NCI-H187 treated with DMSO at 0.1 percent for 48 hours (cell line): ENCODE measurements at places on chromosomes 12 and 14.
A peak's percentile ranks its signal among the peaks of the same experiment; 100 is the strongest.

DNA sequence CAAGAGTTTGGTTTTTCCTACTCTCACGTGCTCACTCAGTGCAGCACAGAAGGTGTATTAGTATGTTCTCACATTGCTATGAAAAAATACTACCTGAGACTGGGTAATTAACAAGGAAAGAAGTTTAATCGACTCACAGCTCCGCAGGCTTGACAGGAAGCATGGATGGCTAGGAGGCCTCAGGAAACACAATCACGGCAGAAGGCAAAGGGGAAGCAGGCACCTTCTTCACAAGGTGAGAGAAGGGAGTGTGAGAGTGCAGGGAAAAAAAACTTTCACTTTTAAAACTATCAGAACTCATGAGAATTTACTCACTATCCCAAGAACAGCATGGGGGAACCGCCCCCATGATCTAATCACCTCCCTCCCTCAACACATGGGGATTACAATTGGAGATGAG is 185.8 kb upstream of the TMPO start:
- no peak for DNase-seq

DNA sequence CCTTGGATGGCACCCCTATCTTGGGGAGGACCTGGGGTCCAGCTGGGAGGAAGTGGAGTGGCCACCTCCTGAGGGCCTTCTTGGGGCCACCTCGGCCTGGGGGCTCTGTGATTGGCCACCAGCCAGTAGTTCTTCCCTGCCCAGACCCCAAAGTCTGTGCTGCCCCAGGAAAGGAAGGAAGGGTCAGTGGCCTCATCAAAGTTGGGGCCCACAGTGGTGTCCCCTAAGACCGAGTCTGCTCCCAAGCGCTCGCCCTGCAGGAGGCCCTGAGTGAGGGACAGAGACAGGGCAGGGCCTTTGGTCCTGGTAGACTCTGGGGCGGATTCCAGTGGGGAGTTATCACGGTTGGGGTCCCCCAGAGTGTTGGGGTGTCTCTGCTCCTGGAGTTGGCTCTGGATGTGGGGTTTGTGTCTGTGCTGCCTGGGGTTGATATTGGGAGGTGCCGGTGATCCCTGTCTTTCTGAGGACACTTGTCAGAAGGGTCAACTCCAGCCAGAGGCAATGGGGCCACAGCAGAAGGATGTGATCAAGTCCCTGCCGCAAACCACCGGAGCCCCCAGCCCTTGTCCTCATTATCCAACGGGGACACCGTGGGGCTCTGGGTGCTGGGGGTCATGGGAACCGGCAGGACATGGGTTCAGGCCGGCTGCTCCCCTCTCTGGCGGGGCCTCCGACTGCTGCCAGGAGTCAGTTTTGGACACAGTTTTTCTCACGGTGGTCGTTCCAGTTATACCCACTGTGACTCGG is 364.3 kb downstream of the TMEM121 start:
- DNase-seq = no peak

DNA sequence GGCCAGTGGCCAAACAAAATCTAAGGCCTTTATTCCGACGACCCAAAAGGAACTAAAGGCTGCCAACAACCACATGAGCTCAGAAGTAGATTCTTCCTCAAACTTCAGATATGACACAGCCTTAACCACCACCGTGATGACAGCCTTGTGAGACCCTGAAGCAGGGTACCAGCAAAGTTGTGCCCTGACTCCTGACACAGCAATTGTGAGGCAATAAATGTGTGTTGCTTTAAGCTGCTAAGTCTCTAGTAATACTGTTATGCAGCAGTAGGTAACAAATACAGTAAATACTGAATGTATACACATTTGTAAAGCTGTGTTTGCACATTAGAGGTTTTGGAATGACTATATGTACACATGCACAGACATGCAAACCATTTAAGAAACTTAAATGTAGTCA is 10.7 kb upstream of the SLC6A13 start:
- no peak for DNase-seq

- no peak for DNase-seq
Observed at GRCh38 chr14:34064349-34064748, 113.5 kb upstream of the EGLN3 start.

- no peak for DNase-seq
Observed at GRCh38 chr12:41190338-41190737, 2.2 kb downstream of the PDZRN4 start.

GRCh38 chr14:39157491-39157890 is 12.6 kb downstream of the TRAPPC6B start:
- no peak for DNase-seq

DNA sequence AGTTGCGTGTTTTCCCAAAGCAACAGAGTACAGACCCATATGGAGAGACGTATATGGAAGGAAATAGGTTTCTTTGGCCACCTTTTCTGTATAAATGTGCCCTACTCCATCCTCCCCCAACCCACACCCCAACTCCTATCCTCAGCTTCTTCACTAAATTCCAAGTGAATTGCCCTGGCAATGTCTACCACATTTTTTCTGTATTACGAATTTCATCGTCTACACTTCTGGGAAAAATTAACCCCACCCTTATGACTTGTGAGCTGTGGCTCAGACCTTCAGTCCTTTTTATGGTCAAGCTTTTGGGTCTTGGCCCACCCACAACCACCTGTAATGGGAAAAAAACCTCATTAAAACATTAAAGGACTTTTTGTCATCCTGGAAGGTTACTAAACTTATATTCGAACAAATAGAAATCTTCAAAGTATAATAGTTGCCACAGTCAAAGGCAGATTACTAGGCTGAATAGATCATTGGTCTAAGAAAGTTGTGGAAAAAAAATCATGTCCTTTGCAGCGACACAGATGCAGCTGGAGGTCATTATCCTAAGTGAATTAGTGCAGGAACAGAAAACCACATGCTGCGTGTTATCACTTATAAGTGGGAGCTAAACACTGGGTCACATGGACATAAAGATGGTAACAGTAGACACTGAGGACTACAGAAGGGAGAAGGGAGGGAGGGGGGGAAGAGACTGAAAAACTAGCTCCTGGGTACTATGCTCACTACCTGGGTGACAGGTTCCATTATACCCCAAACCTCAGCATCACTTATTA is 15.7 kb upstream of the NFKBIA start:
- no peak for DNase-seq

DNA sequence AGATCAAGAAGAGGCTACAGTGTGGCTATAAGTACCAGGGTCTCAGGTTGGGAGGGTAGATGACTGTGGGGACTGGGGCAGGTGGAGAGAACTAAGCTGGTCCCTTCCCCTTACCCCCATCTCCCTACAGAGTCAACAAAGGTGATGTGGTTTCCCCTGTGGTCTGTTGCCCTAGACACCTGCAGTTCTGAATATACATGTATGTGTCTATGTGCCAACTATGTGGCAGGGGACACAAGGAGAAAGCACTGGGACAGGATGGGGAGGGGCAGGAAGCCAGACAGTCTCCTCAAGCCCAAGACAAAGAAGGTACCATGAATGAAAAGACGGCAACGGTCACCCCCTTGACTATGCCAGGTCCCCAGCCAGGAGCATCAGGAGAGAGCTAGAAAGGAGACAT is 4.5 kb upstream of the HDAC7 start:
- DNase-seq = no peak

GRCh38 chr12:69468237-69469026 is 1.8 kb upstream of the FRS2 start:
- no peak for DNase-seq

GRCh38 chr12:67893022-67893580 is 96.1 kb upstream of the IFNG-AS1 start:
- DNase-seq = no peak

GRCh38 chr12:79274501-79275064 is 410.0 kb downstream of the SYT1 start:
- DNase-seq = peak; percentile 89

- DNase-seq = no peak
Observed at GRCh38 chr12:29970501-29970900, 186.8 kb upstream of the TMTC1 start.

GRCh38 chr14:73958591-73958990 is 8.5 kb downstream of the COQ6 start:
- no peak for DNase-seq

- DNase-seq = no peak
Observed at GRCh38 chr12:116141110-116141832, 136.2 kb downstream of the MED13L start.

DNA sequence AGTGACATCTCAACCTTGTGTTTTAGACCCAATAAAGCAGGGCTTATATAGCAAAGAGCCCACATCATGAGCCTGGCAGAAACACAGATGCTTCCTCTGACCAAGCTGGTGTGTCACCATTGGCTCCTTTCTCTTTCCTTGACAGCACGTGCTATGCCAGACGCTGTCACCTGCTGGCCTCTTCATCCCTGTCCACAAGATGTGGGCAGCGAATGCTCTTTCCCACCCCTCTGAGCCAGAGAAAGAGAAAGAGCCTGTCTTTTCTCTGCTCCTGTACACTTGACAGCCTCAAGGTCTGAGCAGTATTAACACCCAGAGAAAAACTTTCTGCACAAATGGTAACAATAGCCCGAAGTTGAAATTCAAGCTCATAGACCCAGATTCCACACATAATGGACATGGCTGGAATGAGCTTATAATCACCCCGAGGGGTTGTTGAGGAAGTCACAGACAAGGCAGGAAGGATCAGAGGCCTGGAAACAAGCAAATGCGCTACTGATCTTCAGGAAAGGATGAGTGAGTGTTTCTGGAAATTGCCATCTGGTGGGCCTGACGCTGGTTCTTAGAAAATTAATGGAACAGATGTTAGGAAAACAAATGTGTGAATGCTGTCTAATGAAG is 8.9 kb downstream of the TGFB3 start:
- no peak for DNase-seq

GRCh38 chr12:24584032-24584675 is 364.7 kb downstream of the BCAT1 start:
- DNase-seq = no peak

GRCh38 chr12:122368361-122369073 is 54.0 kb downstream of the CLIP1 start:
- no peak for DNase-seq
